ENCODE measurements at places on chromosomes 13 and 19. TPM values are rescaled to one million over a fixed set of nuclear protein-coding genes. Genes with fewer than 3 reads are reported as not detected.

Gene GPR4
- not detected for total RNA-seq

Gene ZNF790
- 8.9 TPM for total RNA-seq

Gene C13orf42
- total RNA-seq: not detected

Gene LHB
- not detected for total RNA-seq

Gene TLE2
- total RNA-seq: 2.8 TPM

Gene FOXO1
- total RNA-seq: 30.8 TPM

Gene NMRK2
- total RNA-seq: not detected

- DNase-seq: no peak
- H3K4me1 ChIP-seq: no peaks in the 10 kb centered on the region
- no peaks in the 10 kb centered on the region for H3K36me3 ChIP-seq
- no peak overlapping the region for H3K27ac ChIP-seq
- no peaks in the 10 kb centered on the region for H3K27me3 ChIP-seq
- no peak overlapping the region for H3K4me3 ChIP-seq
Measured at GRCh38 chr19:13079542-13079986, 23.1 kb downstream of the LYL1 start.

DNA sequence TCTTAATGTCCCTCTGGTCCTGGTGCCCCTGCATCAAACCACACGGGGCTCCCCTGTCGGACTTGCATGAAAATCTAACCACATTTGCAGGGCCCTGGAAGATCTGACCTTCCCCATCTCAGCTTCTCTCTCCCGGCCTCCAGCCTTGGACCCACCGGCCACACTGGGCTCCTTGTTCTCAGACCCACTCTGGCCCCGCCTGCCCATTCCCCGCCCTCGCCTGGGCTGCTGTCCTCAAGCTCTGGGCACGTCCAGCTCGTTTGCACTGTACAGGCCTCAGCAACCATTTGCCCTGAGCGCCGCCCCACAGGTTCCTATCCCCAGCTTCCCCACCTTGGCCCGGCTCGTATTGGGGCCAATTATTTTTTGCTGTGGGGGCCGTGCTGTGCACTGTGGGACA lies 10.5 kb downstream of the MYO9B start:
- H3K4me1 ChIP-seq: peaks cover 50% of the 10 kb centered on the region
- no peak overlapping the region for H3K4me3 ChIP-seq
- DNase-seq: no peak
- H3K36me3 ChIP-seq: peaks cover 11% of the 10 kb centered on the region
- H3K27ac ChIP-seq: no peak overlapping the region

DNA sequence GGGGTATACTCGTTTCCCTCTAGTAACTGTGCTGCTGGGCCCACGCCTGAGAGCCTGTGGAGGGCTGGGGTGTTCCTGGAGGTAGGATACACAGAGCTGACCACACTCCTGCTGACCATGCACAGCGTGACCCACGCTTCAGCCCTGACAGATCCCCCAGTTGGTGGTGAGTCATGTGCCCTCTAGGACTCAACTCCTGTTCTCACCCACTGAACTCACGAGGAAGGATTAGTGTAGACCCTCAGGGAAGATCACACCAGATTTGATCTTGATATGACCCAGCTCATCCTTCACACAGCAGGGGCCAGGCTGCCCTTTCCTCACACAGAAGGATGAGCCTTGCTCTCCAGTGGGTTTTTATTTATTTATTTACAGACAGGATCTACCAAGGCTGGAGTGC lies 13.3 kb upstream of the ACP7 start:
- no peak overlapping the region for H3K27ac ChIP-seq
- no peaks in the 10 kb centered on the region for H3K27me3 ChIP-seq
- H3K4me3 ChIP-seq: no peak overlapping the region
- peaks cover 13% of the 10 kb centered on the region for H3K4me1 ChIP-seq
- no peaks in the 10 kb centered on the region for H3K36me3 ChIP-seq

DNA sequence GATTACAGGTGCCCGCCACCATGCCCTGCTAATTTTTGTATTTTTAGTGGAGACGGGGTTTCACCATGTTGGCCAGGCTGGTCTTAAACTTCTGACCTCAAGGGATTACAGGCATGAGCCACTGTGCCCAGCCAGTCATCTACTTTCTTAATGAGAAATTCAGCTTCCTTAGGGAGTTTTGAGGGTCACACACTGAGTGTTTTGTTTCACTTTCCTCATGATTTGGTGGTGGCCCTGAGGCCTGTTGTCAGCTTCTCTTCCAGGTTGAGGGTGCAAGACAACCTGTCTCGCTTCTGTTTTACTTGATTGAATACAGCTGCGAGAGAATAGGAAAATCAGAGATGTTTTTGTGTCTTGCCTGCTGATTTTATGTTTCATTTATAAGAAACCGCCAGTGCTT lies 9.9 kb downstream of the FRY start:
- no peak overlapping the region for H3K27ac ChIP-seq
- peaks cover 5% of the 10 kb centered on the region for H3K36me3 ChIP-seq
- H3K4me3 ChIP-seq: no peak overlapping the region
- H3K27me3 ChIP-seq: no peaks in the 10 kb centered on the region
- no peak for DNase-seq

- DNase-seq: no peak
- H3K36me3 ChIP-seq: peaks cover 72% of the 10 kb centered on the region
- no peaks in the 10 kb centered on the region for H3K27me3 ChIP-seq
- peaks cover 24% of the 10 kb centered on the region for H3K4me1 ChIP-seq
Measured at GRCh38 chr13:20035130-20035529, 76.6 kb downstream of the ZMYM2 start.

- no peak overlapping the region for H3K4me3 ChIP-seq
- peaks cover 22% of the 10 kb centered on the region for H3K36me3 ChIP-seq
- no peak for DNase-seq
- H3K27ac ChIP-seq: no peak overlapping the region
Measured at GRCh38 chr13:45198924-45199323, 1.9 kb downstream of the KCTD4 start.

GRCh38 chr13:43305416-43305815 lies 282.0 kb downstream of the DNAJC15 start:
- no peak overlapping the region for H3K4me3 ChIP-seq
- H3K4me1 ChIP-seq: no peaks in the 10 kb centered on the region
- no peak overlapping the region for H3K27ac ChIP-seq
- no peaks in the 10 kb centered on the region for H3K36me3 ChIP-seq

- H3K4me1 ChIP-seq: no peaks in the 10 kb centered on the region
- DNase-seq: no peak
- H3K4me3 ChIP-seq: no peak overlapping the region
- H3K27ac ChIP-seq: no peak overlapping the region
- peaks cover 1% of the 10 kb centered on the region for H3K27me3 ChIP-seq
Measured at GRCh38 chr13:28744091-28744536, 25.3 kb upstream of the SLC46A3 start.

GRCh38 chr13:50838701-50839100 lies 4.8 kb downstream of the DLEU7 start:
- H3K27me3 ChIP-seq: peaks cover 7% of the 10 kb centered on the region
- no peak overlapping the region for H3K4me3 ChIP-seq
- H3K36me3 ChIP-seq: no peaks in the 10 kb centered on the region
- DNase-seq: no peak
- peaks cover 2% of the 10 kb centered on the region for H3K4me1 ChIP-seq

GRCh38 chr19:7534531-7535046 lies 928 bp upstream of the PNPLA6 start:
- no peaks in the 10 kb centered on the region for H3K27me3 ChIP-seq
- peaks cover 13% of the 10 kb centered on the region for H3K4me1 ChIP-seq
- DNase-seq: peak; percentile 73
- H3K4me3 ChIP-seq: peak overlapping the region; percentile 95
- peaks cover 14% of the 10 kb centered on the region for H3K36me3 ChIP-seq

- no peak overlapping the region for H3K27ac ChIP-seq
- no peaks in the 10 kb centered on the region for H3K36me3 ChIP-seq
- no peak overlapping the region for H3K4me3 ChIP-seq
Measured at GRCh38 chr19:17001603-17002183, 24.9 kb downstream of the CPAMD8 start.

DNA sequence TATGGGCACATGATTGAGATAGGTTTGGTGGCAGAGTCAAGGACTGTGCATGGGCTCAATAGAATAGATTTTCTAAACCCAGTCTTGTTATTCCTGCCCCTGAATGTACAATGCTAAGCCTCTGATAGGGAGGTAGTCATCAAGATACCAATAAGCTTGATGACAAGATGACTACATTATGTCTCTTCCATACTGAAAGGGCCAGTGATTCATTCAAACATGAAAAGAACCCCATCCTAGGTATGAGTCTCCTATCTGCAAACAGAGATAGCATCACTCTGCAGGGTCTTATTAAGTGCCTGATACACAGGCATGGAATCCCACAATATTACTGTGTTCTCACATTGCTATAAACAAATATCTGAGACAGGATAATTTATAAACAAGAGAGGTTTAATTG lies 40.3 kb upstream of the UFM1 start:
- peaks cover 1% of the 10 kb centered on the region for H3K27me3 ChIP-seq
- H3K4me3 ChIP-seq: no peak overlapping the region
- H3K4me1 ChIP-seq: no peaks in the 10 kb centered on the region
- no peak overlapping the region for H3K27ac ChIP-seq

DNA sequence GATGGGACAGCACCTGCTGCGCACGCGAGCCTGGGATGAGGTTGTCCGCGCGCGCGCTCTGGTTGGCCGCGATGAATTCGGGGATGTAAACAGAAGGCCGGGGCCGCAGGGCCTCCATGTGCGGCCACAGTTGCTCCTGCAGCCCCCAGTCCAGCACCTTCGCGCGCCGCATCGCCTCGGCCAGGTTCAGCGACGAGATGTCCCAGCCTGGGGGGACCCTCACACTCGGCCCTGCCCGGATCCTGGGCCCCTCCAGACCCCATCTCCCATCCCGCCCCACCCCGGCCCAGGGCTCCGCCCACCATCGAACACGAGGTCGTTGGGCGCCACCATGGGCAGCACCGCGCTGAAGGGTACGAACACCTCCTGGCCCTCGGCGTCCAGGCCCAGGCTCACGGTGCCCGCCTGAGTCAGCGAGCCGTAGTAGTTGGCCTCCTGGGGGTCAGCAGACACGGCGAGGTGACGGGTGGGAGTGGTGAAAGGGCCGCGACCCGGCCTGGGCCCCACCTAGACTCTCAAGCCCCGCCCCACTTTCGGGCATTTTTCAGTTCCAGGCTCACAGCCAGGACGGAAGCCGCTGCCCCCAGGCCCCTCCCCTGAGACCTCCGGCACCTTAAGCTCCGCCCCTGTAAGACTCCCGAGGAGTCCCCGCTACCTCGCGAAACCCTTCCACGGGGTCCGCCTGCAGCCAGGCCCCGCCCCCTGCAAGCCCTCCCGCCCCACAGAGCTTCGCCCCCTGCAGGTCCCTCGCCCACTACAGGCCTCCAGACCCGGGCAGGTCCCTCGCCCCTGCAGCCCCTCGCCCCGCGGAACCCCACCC lies 1.1 kb downstream of the ISYNA1 start:
- peaks cover 16% of the 10 kb centered on the region for H3K36me3 ChIP-seq
- no peaks in the 10 kb centered on the region for H3K27me3 ChIP-seq
- H3K4me1 ChIP-seq: peaks cover 23% of the 10 kb centered on the region
- H3K27ac ChIP-seq: peak overlapping the region; percentile 25

DNA sequence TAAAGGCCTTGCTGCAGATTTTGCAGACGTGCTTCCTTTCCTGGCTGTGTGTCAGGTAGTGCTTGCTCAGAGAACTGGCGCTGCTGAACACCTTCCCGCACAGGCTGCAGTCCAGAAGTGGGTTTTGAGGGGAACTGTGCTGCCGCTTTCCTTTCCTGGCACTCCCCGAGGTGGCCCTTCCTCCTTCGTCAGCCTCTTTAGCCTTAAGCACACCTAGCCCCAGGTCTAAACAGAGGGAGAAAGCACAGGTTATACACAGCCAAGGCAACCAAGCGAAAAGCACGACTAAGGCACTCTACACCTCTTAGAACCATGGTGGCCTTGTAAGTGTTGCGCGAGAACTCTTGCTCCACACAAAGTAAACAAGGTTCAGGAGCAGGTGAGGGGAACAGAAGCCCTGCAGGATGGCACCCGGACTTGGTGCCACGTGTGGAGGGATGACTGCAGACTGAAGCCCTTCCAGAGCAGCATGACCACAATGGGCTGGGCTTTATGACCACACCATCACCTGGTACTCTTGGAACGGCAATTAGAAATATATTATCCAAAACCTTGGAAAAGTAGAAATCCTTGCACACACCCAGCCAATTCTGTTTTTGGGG lies 23.6 kb downstream of the ZNF541 start:
- no peak overlapping the region for H3K27ac ChIP-seq
- H3K27me3 ChIP-seq: peaks cover 6% of the 10 kb centered on the region
- DNase-seq: no peak
- peaks cover 2% of the 10 kb centered on the region for H3K4me1 ChIP-seq

DNA sequence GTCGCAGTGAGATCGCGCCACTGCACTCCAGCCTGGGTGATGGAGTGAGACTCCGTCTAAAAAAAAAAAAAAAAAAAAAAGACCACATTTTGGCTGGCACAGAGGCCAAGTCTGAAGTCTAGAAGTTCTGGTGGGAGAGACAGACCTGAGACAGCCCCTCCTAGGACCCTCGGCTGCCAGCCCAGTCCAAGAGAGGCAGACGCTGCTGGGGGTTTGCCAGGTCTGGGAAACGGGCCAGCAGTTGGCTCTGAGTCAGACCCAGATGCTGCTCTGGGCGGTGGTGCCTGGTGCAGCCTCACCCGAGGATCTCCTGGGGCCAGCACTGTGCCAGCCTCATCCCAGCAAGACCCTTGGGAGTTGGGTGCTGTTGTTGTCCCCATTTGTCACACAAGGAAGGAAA lies 5.8 kb downstream of the FCHO1 start:
- DNase-seq: no peak
- H3K27ac ChIP-seq: no peak overlapping the region
- H3K4me1 ChIP-seq: peaks cover 40% of the 10 kb centered on the region
- H3K36me3 ChIP-seq: peaks cover 37% of the 10 kb centered on the region

- no peak overlapping the region for H3K27ac ChIP-seq
- no peaks in the 10 kb centered on the region for H3K27me3 ChIP-seq
- H3K4me1 ChIP-seq: peaks cover 44% of the 10 kb centered on the region
- no peak for DNase-seq
Measured at GRCh38 chr19:52277471-52277870, 8.1 kb downstream of the ZNF766 start.

GRCh38 chr13:45809801-45810394 lies 41.7 kb downstream of the SIAH3 start:
- no peaks in the 10 kb centered on the region for H3K27me3 ChIP-seq
- no peak overlapping the region for H3K27ac ChIP-seq
- no peaks in the 10 kb centered on the region for H3K36me3 ChIP-seq
- peak; percentile 26 for DNase-seq

- DNase-seq: no peak
- H3K27ac ChIP-seq: no peak overlapping the region
- H3K27me3 ChIP-seq: no peaks in the 10 kb centered on the region
Measured at GRCh38 chr19:37413313-37414084, 42.6 kb downstream of the ZNF527 start.

DNA sequence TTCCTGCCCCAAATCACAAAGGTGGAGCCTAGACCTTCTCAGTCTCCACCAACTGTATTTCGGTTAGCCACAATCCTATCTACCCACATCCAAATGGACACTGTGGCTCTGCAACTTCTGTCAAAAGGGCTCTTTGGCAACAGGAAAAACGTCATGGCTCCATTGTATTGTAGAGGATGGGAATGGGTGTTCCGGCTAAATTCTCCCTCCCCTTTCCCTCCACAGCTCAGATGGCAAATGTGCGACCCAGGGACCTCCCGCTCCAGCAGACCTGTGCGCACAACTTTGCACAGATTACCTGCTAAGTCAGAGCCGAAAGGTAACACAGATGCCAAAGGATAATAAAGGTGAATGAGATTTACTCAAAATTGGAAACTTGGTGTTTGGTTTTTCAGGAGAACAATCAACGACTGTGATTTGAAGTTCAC lies 968 bp upstream of the KL start:
- no peak for DNase-seq
- H3K4me3 ChIP-seq: peak overlapping the region; percentile 41
- H3K27me3 ChIP-seq: peaks cover 61% of the 10 kb centered on the region

- DNase-seq: no peak
- peaks cover 6% of the 10 kb centered on the region for H3K4me1 ChIP-seq
- no peaks in the 10 kb centered on the region for H3K36me3 ChIP-seq
- H3K27ac ChIP-seq: no peak overlapping the region
- no peak overlapping the region for H3K4me3 ChIP-seq
- peaks cover 40% of the 10 kb centered on the region for H3K27me3 ChIP-seq
Measured at GRCh38 chr13:24692561-24692960, 12.4 kb downstream of the ATP12A start.

Measured in activated CD8-positive, alpha-beta T cell treated with anti-CD3 and anti-CD28 coated beads for 36 hours (primary cell).